ENCODE measurements at places on chromosomes 3 and 15.

DNA sequence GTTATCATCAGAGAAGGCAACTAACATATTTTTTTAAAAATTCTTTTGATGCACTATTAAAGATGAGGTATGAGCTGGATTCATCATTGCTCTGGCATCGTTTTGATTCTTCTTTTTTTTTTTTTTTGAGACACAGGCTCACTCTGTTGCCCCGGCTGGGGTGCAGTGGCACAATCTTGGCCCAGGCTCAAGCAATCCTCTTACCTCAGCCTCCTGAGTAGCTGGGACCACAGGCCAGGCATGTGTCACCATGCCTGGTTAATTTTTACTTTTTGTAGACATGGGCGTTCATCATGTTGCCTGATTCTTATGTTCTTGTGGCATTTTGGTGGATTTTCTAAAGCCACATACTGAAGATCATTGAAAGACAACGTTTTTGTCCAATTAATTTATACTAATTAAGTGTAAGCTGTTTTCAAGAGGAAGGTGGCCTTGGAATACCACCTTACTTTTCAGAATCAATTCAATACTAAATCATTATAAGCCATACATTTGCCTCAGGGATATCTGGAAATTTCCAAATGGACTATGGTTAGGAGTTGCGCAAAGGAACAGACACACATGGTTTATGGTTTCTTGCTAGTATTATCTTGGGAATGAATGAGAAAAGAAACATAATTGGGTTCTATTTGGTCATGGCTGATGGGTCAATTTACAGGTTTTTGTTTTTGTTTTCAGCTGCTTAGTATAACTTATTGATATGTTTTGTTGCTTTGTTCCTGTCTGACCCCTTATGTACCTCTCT, 22.8 kb downstream of the SLC28A2 start:
- no peak for DNase-seq

- DNase-seq, result no peak
Observed at GRCh38 chr3:57062101-57062631, 1.7 kb downstream of the SPATA12 start.

GRCh38 chr15:101795455-101795854, 7.9 kb upstream of the OR4F6 start:
- DNase-seq, result peak; percentile 65

DNA sequence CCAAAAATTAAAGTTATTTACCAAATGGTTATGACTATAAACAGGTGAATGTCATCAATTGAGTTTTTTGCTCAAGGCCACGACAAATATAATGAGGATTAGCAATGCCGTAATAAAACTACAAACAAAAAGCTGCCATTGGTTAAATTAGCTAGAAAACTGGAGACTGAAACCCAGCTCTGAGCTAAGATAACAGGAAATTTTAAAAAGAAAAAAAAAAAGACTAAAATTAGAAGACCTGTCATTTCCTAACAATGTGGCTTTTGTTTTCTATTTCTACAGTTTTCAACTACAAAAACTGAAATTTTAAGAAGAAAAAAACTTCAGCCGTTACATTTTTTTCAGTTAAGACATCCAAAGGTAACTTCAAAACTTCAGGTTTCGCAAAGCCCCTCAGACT, 9.7 kb downstream of the SLC12A6 start:
- DNase-seq, result no peak

DNA sequence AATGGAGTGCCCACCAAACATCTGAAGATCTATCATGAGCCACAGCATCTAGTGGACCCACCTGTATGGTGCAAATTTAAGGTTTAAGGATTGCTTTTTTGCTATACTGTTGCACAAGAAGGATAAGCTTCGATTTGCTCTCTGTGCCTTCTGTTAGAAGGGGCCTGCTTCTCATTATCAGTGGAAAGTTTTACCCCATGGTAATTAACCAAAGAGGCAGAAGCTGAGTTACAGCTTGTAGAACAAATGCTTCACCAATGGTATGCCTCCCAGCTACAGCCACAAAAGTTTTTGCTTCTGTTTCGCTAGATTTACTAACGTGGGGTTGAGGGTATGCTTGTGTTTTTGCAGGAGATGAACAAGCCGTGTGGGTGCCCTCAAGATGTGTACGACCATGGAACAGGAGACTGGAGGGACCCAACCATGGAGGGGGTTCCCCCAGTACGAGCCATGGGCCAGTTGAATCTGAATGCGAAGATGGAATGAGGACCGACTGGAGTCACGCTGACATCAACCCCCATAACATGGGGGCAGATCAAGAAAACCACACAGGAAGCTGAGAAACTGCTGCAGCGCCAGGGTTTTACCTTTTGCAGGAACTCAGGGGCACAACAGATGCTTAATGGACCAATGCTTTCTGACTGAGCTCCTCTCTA, 43.5 kb downstream of the ACAD9 start:
- no peak for DNase-seq

- no peak for DNase-seq
Observed at GRCh38 chr3:44125246-44125645, 116.4 kb upstream of the TOPAZ1 start.

GRCh38 chr15:84591815-84592214, 9.0 kb upstream of the ZSCAN2 start:
- no peak for DNase-seq

DNA sequence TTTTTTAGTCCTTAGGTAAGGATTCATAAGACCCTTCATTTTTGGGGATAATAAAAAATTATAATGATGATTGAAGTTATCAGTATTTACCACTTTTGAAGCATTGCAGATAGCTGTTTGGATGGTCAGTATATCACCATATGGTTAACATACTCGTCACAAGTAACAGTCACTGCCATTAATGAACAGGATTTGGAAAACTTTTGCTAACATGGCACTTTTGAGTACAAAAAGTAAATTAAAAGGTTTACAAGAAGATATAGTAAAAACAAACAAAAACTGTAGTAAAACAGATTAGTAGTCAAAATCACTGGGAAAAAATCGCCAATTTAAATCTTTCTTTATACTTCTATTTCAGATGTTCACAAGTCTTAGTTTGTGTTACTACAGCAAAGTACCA, 37.8 kb upstream of the ST3GAL6 start:
- DNase-seq, result no peak

DNA sequence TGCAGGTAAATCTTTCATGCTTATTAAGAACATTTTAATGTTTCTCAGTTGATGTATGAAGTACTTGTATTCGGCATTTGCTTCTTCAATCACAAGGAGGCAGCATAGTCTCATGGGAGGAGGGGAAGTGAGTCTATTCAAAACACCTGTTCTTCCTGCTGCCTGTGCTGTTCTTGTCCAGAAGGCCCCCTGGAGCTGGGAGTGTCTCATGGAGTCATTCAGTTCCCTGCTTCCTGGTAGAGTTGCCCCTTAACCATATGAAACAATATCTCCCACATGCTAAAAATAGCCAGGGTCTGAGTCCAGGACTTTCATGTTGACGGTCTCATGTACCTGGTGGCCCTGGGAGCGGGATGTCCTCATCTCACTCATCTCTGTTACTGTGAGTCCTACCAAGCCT, 15.5 kb upstream of the PPP1R2 start:
- DNase-seq, result no peak

DNA sequence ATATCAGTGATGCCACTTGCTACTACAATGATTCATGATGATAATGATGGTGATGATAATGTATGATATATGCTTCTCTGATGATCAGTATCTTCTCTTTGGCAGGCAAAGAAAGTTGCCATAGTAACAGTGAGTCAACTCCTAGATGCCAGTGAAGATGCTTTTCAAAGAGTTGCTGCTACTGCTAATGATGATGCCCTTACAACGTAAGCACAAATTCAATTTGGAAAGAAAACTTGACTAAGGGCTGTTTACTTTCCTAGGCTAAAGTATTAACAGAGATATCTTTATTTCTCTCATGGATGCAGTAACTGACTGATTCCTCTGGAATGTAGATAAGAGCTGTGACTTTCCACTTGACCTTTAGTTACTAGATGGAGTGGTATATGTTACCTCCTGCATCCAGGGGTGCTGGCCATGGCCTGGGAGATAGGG, 27.8 kb downstream of the ADGRG7 start:
- peak; percentile 28 for DNase-seq

DNA sequence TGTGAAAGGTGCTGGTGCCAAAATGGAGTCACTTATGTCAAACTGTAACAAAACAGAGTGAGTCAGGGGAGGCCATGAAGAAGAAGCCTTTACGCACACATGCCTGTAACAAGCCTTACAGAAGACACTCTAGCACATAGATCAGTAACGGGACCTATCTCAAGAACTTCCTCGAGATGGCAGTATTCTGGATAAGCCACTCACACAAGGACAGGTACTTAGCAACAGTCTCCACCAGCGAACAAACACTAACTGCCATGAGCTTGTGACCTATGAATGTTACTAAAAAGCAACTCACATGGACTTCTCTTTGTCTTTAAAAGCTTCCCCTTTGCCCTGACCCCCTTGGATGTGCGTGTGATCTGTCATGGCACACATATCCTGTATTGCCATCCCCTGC, 235.1 kb downstream of the CD47 start:
- no peak for DNase-seq

GRCh38 chr3:78994174-78995027, 773.4 kb downstream of the ROBO1 start:
- DNase-seq, result no peak

DNA sequence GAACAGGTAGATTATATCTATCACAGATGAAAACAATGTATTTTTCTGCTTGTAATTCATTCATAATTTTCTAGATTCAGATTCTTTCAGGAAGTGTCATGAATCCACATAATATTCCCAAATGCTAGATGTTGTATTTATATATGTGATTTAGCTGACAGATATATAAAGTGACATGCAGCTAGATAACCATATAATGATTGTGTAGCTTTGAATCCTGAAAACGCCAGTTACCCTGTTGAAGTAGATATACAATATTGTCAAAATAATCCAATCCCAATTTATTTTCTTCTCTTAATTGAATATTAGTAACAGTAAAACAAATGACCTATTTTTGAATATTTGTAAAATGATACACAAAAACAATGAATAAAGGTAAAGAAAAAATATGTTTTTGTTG, 738.4 kb downstream of the CADM2 start:
- no peak for DNase-seq

GRCh38 chr15:23561914-23562313, 3.6 kb upstream of the MKRN3 start:
- DNase-seq, result no peak

Data from HS-5 (cell line).